Stimulated activated naive CD4-positive, alpha-beta T cell treated with Interleukin-2 at 50 U/mL for 16 hours (primary cell): ENCODE measurements at places on chromosomes 2 and 18.

GRCh38 chr2:6202756-6203155 lies 510.6 kb downstream of the SOX11 start:
- no peak for DNase-seq

- no peak for DNase-seq
Measured at GRCh38 chr18:78271790-78272189, 707.8 kb upstream of the SALL3 start.

DNA sequence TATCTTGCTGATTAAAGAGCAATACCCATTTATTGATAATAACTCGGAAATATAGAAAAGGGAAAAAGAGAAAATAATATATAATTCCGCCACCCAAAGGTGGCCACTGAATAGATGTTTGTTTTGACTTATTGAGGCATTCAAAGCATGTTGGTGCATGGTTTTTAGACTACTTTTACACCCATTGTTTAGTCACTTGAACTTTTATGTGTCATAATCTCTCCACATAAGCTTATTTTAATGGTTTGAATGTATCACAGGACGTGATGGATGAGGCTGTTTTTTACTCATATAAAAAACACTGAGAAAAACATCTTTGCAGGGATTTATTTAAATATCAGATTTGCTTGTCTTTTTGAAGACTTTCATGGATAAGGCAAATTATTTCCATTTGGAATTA lies 120.4 kb downstream of the ACKR3 start:
- DNase-seq, result no peak

- no peak for DNase-seq
Measured at GRCh38 chr2:218953366-218953954, 6.0 kb upstream of the CDK5R2 start.

DNA sequence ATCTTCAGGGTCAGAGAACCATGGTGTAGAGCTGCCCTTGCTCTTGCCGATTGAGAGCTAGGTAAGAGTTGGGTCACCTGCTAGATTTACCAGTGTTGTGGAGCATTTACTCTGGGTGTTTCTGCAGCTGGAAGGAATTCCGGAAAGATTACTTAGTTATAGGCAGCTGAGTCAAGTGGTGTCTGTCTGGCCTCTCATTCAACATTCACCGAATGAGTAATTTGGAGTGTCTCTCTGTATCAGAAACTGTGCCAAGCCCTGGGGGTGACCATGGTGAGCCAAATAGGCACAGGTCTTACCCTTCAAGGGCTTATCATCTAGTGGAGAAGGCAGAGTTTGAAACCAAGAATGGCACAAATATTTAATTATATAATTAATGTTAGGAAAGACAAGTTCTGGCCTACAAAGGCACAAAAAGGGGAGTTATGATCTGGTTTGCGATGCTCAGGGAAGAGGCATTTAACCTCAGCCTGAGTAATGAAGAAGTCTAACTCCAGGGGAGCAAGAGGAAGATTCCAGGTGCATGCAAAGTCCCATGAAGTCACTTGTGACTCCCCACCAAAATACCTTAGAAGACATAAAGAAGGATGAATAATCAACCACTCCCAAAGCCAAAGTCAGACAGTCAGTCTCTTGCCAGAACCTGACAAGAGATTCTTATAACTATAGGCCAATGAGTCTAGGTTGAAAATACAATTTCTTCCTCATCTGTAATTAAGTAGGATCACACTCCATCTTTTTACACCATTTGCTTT lies 12.5 kb downstream of the SETBP1 start:
- no peak for DNase-seq

DNA sequence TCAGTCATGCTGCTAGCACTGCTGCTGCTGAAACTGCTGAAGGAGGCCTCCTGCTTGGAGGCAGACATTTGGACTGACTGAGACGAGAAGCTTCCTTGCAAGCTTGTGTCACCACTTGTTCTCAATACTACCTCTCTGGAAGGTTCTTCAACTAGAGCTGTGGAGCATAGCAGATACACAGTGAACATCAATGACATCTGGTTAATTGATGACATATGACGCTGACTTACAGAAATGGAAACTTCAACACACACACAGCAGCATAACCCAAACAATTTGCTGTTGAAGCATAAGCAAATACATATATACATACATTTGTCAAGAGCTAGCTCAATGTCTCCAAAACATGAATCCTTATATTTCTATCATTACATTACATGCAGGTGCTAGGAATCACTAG lies 47.3 kb downstream of the PLEKHA3 start:
- no peak for DNase-seq

DNA sequence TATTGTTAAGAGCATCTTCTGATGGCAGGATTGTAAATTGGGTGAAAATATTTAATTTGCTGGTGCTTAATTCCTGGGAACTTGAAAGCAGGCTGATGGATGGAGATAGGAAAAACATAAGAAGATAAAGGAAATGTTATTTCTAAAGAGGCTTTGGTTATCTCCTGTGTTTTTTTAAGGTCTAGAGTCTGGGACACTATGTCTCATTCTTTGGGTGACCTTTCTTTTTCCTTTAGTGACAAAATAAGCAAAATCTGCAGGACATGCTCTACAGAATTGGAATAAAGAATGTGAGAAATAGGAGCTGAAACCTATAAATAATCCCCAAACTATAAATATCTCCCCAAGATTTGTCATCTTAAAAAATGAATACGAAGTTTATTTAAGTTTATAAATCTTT lies 241.7 kb downstream of the DSC3 start:
- DNase-seq, result no peak
